NCI-H1105 treated with DMSO at 0.1 percent for 48 hours (cell line): ENCODE measurements at places on chromosomes 3 and 15.

DNA sequence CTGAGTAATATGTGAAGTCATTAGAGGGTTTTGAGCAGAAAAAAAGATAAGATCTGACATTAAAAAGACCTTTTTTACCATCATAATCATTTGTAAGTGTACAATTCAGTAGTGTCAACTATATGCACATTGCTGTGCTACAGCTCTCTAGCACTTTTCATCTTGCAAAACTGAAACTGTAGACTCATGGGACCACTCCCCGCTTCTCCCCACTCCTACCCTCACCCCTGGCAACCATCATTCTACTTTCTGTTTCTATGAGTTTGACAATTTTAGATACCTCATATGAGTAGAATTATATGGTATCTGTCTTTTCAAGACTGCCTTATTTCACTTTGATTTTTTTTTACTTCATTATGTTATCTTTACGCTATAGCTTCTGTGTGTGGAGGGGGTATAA is 112.8 kb downstream of the NSUN3 start:
- DNase-seq: no peak

- no peak for DNase-seq
Measured at GRCh38 chr3:78905700-78906099, 862.1 kb downstream of the ROBO1 start.

DNA sequence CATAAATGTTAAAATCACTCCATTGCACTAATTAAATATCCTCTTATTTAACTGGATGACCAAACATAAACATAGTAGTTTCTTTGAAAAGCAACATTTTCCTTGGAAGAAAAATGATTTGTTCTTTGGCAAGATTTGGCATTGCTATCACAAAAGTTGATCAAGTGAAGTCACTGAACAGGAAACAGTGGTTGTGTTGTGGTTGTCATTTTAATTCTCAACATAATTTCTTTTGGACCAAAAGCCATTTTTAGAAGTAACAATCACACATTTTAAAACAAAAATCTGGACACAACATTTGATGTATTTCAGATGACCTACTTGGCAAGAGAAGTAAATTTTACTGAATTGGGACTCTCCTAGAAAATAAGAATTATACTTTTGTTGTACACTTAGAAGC is 872.3 kb downstream of the ROBO1 start:
- no peak for DNase-seq

DNA sequence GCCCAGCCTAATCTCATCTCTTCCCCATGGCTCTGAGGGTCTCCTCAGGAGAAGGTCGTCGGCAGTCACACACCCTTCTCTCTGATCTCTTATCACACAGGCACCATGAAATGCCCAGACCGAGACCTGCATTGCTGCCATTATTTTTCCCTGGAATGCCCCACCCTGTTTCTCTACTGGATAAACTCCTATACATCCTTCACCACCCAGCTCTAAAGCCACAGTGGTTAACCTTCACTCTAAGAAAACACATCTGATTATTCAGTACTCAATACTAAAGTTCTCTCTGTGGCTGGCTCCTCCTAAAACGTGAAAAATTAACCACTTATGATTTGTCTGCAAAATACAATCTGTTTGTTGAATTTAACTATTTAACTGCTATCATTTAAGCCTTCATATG is 43.3 kb downstream of the RORA start:
- DNase-seq: no peak

DNA sequence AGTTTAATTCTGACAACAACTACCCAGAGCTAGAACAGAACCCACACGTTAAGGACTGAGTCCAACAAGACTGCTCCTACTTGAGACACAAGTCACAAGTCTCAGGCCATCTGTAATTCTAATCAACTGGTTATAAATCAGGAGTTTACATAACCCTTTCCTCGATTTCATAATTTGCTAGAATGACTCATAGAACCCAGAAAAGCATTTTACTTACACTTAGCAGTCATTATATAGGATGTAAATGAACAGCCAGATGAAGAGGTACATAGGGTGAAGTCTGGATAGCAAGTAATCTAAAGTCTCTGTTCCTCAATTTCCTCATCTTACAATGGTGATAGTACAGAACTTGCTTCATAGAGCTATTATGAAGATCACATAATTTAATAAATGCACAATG is 1018.2 kb downstream of the DIPK2A start:
- no peak for DNase-seq

GRCh38 chr3:13054341-13055285 is 18.6 kb downstream of the IQSEC1 start:
- no peak for DNase-seq

DNA sequence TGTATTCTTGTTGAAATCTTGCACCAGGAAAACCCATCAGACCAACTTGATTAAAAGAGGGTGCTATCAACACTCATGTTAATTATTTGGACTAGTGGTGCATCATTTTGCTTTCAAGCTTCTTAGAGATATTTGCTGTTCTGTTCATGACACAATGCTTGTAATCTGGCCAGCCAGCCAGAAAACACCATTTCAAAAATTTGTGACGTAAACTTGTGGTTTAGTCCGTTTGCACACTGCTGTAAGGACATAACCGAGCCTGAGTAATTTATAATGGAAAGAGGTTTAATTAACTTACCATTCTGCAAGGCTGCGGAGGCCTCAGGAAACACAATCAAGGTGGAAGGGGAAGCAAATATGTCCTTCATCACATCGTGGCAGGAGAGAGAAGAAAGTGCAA is 374.3 kb upstream of the TGFBR2 start:
- no peak for DNase-seq

DNA sequence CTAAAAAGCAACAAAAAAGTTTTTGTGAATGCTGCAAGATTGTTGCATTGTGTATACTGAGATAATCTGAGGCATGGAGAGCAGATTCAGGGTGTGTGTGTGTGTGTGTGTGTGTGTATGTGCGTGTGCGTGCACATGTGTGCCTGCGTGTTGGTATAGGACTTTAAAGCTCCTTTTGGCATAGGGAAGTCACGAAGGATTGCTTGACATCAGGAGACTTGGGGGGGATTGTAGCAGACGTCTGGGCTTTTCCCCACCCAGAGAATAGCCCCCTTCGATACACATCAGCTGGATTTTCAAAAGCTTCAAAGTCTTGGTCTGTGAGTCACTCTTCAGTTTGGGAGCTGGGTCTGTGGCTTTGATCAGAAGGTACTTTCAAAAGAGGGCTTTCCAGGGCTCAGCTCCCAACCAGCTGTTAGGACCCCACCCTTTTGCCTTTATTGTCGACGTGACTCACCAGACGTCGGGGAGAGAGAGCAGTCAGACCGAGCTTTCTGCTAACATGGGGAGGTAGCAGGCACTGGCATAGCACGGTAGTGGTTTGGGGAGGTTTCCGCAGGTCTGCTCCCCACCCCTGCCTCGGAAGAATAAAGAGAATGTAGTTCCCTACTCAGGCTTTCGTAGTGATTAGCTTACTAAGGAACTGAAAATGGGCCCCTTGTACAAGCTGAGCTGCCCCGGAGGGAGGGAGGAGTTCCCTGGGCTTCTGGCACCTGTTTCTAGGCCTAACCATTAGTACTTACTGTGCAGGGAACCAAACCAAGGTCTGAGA is 4.7 kb downstream of the BHLHE40 start:
- DNase-seq: no peak

DNA sequence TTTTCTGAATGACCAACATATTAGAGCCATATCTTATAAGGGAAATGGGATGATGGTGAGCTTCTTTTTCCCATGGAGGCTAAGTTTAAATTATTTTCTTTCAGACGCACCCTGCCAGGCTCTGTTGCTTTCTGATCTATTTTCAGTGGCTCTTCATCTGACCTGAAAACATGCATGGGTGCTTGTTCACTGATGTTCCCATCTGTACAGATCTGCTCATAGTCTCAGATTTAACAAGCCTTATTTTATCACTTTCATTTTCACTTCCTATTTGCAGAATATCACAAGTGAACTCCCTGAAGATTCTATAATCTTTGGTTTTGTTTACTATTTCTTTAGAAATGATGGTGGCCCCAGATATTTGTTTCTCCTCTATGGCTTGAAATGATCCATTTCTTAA is 31.1 kb upstream of the SUCLG2 start:
- no peak for DNase-seq

GRCh38 chr3:37053753-37054152 is 60.4 kb downstream of the MLH1 start:
- DNase-seq: no peak

GRCh38 chr3:13628841-13629551 is 80.1 kb downstream of the FBLN2 start:
- DNase-seq: no peak

GRCh38 chr3:37499061-37499785 is 324.8 kb upstream of the LRRFIP2 start:
- no peak for DNase-seq

GRCh38 chr3:133733226-133733625 is 13.0 kb upstream of the TF start:
- DNase-seq: no peak

- DNase-seq: peak; percentile 33
Measured at GRCh38 chr3:24199300-24199699, 254.2 kb downstream of the NR1D2 start.

DNA sequence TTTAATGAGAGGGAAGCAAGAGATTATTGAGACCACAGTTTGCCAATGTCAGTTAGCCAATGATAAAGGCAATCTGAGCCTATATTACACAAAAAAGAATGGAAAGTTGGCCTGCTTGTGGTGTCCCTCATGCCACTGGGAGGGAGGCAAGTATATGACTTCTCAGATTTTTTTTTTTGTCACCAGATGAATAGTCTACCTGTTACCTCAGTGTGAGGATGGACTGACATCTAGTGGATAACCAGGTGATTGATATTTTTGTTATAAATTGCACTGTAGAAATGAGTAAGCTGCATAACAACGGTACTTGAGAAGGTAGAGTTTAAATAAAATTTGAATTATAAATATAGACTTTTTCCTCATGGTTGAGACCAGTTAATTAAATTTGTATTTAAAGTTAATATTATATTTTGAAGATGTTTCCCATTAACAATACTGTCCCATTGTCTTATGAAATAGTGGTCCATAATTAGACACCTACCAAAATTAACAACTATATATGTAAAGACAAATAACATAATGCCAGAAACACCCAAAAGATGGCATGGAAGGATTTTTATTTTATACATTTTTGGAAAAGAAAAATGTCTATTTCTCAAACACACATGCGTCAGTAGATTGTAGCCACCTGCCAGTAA is 237.8 kb upstream of the GADL1 start:
- peak; percentile 1 for DNase-seq
